Activated effector memory CD4-positive, alpha-beta T cell treated with Interleukin-2 at 50 U/mL for 16 hours (primary cell): ENCODE measurements at places on chromosomes 6 and 20.
A peak's percentile ranks its signal among the peaks of the same experiment; 100 is the strongest.

DNA sequence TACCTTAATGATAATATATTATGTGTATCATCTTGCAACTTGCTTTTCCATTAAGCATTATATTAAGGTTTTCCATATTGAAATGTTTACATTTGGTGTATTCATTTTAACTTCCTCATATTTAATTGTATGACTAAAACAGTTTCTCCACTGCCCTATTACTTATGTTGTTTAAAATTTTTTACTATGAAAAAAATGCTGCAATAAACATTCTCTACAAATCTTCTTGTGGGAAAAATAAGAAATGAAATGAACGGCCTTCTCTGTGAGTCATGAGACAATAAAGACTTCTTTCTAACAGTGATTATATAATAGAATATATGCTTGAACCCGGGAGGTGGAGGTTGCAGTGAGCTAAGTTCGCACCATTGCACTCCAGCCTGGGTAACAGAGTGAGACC is 25.5 kb downstream of the FASTKD5 start:
- no peak for DNase-seq

- no peak for DNase-seq
Observed at GRCh38 chr6:163960128-163960527, 545.6 kb downstream of the QKI start.

GRCh38 chr6:111810294-111811131 is 62.7 kb downstream of the FYN start:
- DNase-seq: no peak

DNA sequence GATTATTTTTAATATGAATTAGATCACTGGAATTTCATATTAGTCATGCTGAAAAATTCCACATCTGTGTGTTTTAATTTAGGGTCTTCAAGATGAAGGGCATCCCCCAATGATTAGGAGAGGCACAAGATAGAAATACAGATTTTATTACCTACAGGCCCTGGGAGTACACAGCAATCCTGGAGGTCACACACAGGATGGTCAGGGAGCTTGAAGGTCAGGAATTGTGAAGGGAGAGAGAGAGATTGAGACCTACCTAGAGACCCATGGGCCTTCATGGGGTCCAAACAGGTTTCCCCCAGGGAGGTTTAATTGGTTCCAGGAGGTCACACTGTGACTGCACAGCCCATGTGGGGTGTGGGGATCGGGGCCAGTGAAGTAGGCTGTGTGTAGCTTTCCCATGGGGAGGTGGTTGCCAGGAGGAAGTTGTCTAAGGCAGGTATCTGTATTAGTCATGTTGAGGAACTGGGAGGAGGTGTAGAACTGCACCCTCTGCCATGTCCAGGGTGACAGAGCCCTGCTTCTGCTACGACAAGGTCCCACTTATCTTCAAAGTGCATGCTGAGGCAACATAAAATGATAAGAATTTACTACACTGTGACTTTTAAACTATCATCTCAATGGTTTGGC is 18.3 kb downstream of the SNX9 start:
- no peak for DNase-seq

DNA sequence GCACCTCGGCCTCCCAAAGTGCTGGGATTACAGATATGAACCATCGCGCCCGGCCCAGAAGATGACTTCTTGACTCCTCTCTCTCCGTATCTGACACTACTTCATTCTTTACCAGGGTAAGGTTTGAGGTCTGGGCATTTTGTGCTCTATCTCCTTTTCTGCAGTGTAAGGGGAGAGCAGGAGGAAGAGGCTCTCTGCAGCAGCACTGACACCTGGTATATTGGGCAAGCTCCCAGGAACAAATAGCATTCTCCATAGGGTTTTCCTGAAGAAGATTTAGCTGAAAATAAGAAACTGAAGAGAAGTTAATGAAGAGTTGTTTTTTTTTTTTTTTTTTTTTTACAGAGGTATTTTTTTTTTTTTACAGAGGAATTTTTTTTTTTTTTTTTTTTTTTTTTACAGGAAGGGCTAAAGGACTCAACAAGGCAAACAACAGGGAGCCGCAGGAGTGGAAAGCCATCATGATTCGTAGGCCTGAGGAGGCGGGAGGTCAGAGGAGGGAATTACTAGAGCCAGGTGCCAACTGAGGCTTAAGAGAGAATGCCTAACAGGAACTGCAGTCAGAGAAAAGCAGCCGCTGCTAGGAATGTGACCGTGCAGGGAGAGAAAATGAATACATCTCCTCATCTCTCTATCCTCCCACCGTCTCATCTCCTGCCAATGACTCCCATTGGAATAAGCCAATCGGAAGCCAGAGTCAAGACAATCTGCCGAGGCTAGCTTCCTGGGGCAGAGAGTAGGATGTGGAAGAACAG is 34.7 kb upstream of the ADGRF4 start:
- no peak for DNase-seq

DNA sequence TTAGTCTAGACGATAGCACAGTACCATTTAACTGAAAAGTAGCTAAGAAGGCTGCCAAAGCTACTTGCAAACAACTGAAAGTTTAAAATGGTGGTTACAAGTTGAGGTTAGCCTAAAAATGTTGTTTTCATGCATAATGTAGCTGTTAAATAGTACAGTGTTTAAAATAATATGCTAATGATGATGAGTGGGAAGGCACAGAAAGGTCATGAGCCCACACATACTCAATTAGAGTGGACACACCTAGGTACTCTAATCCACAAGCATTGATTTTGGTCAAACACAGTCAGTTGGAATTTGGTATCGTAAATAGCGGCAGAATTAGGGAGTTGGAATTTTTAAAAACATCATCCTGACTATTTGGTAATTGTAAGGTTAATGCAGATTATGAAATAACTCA is 7.0 kb downstream of the TXLNB start:
- DNase-seq: no peak

GRCh38 chr20:23454816-23455215 is 2.1 kb upstream of the CST11 start:
- DNase-seq: no peak

- no peak for DNase-seq
Observed at GRCh38 chr6:90186026-90186425, 110.6 kb downstream of the BACH2 start.

DNA sequence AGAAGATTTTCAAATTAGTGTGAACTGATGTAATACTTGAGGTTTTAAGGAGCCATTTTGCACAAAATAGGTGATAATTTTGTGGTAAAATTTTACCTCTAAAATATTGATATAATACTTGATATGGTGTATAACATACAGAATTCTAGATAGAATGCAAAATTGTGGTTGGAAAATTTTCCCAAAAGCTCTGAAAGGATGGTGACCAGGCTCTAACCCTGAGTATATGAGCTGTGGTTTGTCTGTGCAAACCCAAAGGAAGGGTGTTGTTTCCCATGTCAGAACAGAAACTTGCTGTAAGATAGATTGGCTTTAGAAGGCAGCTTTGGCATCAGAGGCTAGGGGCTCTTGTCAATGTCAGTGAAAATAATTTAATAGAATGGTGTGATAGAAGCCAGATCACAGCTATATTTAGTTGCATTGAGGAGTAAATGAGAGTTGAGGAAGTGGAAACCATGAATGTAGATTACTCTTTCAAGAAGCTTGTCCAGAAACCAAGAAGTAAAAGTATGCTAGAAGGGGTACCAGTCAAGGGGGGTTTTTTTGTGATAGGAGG is 257.7 kb downstream of the FARS2 start:
- DNase-seq: no peak

GRCh38 chr6:73299151-73299971 is 36.4 kb upstream of the KHDC1 start:
- DNase-seq: no peak

GRCh38 chr20:47677635-47678453 is 107.4 kb downstream of the SULF2 start:
- peak; percentile 40 for DNase-seq

DNA sequence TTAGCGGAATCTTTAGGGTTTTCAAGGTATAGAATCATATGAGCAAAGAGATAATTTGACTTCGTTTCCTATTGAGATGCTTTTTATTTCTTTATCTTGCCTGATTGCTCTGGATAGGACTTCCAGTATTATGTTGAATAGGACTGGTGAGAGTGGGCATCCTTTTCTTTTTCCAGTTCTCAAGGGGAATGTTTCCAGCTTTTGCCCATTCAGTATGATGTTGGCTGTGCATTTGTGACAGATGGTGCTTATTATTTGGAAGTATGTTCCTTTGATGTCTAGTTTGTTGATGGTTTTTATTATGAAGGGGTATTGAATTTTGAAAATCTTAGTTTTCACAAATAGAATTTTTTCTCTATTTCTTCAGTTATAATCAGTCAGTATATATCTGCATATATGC is 656.6 kb upstream of the MAP3K7 start:
- DNase-seq: no peak

DNA sequence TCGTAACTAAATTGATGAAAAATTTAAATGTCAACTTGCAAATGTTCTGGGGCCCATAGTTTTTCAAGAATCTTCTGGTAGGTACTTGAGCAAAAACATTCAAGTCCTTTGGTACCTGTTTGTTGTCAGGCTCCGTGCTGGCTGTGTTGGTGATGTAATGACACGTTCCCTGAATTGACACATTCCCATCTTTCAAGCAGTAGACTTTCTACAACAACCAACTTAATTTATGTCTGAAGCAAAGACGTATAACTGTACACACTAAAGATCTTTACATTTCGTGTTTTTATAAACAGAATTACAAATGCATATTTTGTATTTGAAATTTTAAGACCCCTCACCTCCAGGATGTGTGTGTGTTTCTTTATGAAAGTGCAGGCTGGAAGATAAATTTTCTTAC is 49.5 kb downstream of the NCOA3 start:
- no peak for DNase-seq

DNA sequence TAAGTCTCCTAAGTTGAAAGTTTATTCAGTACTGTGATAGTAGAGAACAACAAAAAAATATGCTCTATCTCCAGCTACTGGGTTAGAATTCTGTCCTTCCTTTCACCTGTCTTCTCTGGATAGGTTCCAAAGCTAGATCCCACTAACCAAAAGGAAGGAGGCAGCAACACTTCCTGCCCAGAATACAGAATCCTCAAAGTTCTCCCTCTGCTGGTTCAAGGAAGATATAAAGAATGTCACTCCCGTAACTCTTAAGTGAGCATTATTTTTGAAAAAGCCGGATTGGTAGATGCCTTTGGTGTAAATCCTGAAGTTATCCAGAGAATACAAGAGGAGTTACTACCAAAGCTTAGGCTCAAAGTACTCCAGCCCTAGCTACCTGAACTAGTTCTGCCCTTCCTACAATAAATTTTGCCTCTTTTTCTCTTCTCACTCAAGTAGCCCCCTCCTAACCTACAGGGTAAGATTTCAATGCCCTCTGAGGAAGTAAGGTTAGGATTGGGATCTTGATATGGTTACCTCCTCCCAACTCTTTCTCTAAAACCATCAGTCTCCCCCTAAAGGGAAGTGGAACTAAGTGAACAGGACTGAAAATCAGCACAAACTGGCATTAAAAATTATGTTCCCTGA is 26.0 kb upstream of the CRIP3 start:
- DNase-seq: no peak

DNA sequence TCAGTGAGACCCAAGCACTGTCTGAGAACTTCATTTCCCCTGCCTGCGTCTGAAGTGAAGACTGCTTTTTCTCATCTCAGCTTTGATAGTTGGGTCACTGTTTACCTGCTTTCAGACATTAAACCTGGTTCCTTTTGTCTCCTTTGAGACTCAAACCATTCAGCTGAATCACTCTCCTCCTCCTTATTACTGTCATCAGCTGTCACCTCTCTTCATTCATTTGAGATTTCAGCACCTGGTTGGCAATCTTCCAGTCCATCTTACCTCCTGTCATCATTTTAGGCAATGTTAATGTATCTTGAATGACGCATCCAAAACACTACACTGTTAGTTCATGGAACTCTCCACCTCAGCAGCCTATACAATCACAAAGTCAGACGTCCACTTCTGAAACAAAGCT is 34.3 kb upstream of the SOX4 start:
- DNase-seq: no peak

DNA sequence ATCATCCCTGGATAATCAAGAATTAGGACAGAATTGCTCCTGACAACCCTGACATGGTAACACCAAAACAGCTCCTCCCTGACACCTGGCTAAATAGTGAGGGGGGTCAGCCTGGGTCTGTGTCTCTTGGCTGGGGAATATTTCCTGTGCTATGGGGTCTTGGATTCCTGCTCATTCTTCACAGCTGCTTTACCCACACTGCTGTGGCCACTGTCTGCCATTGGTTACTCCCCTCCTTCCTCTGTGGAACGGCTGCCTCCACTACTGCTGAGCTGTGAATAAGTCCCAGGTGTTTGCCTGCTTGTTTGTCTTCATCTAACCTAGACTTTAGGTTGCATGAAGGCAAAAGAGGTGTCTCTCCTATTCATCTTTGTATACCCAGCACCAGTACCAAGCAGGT is 33.9 kb upstream of the TXLNB start:
- no peak for DNase-seq

- no peak for DNase-seq
Observed at GRCh38 chr6:20168690-20169089, 43.6 kb downstream of the MBOAT1 start.

GRCh38 chr20:52425253-52425652 is 233.7 kb upstream of the ZFP64 start:
- DNase-seq: no peak

- no peak for DNase-seq
Observed at GRCh38 chr6:127202676-127203075, 64.0 kb upstream of the RNF146 start.

GRCh38 chr6:12379181-12379580 is 89.0 kb downstream of the EDN1 start:
- DNase-seq: no peak

GRCh38 chr20:45362804-45363610 is at the start of gene SYS1:
Gene SYS1, plus strand, starts transcription at chr20:45363156. Its CDS starts 376 bp downstream, at chr20:45363532.
- peak; percentile 97 for DNase-seq

GRCh38 chr6:144696610-144697368 is 411.7 kb downstream of the UTRN start:
- no peak for DNase-seq

- no peak for DNase-seq
Observed at GRCh38 chr20:57655809-57656155, 35.6 kb upstream of the ZBP1 start.

DNA sequence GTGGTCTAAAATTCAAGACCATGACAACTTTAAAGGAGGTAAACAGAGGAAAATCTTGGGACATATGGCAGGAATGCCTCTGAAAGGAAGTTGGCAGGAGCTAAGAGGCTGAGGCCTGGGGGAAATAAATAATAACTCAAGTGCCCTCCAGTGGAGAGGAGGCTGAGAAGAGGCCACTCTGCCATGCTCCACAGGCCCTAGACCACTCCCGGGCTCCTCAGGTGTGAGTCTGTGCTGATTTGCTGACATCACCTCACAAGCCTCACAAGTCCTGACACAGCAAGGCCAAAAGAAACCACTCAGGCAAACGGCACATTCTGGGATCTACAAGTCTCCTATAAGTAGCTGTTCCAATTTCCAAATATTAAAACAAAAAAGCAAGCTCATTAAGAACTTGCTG is 91.0 kb upstream of the RIPOR2 start:
- no peak for DNase-seq

- no peak for DNase-seq
Observed at GRCh38 chr20:35344354-35344837, 52.2 kb upstream of the FAM83C start.

GRCh38 chr6:133631421-133631820 is 257.5 kb upstream of the TCF21 start:
- no peak for DNase-seq

- DNase-seq: peak; percentile 7
Observed at GRCh38 chr20:35146299-35146919, 727 bp downstream of the EDEM2 start.

- DNase-seq: no peak
Observed at GRCh38 chr6:156402227-156402626, 375.0 kb upstream of the ARID1B start.
